ENCODE measurements at places on chromosomes 2 and 18. TPM values are rescaled to one million over a fixed set of nuclear protein-coding genes. Genes with fewer than 3 reads are reported as not detected.

ANKRD30B gene
- not detected for total RNA-seq

CNDP1 gene
- total RNA-seq, result 0.16 TPM

ATL2 gene
- 50.0 TPM for total RNA-seq

CCDC148 gene
- total RNA-seq, result not detected

REG3G gene
- total RNA-seq, result not detected

CREB1 gene
- total RNA-seq, result 100 TPM

BOK gene
- total RNA-seq, result not detected

- H3K27ac ChIP-seq, result no peak overlapping the region
- H3K27me3 ChIP-seq, result no peaks in the 10 kb centered on the region
- no peak overlapping the region for H3K4me3 ChIP-seq
- no peaks in the 10 kb centered on the region for H3K4me1 ChIP-seq
- no peak for DNase-seq
Observed at GRCh38 chr18:27164905-27165304, 20.2 kb downstream of the CHST9 start.

- H3K27me3 ChIP-seq, result no peaks in the 10 kb centered on the region
- no peak for DNase-seq
- H3K36me3 ChIP-seq, result no peaks in the 10 kb centered on the region
- H3K4me3 ChIP-seq, result no peak overlapping the region
- peaks cover 3% of the 10 kb centered on the region for H3K4me1 ChIP-seq
- H3K27ac ChIP-seq, result no peak overlapping the region
Observed at GRCh38 chr2:190714958-190715357, 66.1 kb downstream of the NAB1 start.

- H3K27ac ChIP-seq, result peak overlapping the region; percentile 93
- H3K4me3 ChIP-seq, result peak overlapping the region; percentile 72
- no peaks in the 10 kb centered on the region for H3K27me3 ChIP-seq
- H3K36me3 ChIP-seq, result peaks cover 21% of the 10 kb centered on the region
- H3K4me1 ChIP-seq, result peaks cover 99% of the 10 kb centered on the region
- peak; percentile 35 for DNase-seq
Observed at GRCh38 chr2:127080226-127080937, 26.6 kb downstream of the BIN1 start.

GRCh38 chr18:612156-612555 is 15.4 kb downstream of the CLUL1 start:
- DNase-seq, result no peak
- no peaks in the 10 kb centered on the region for H3K36me3 ChIP-seq
- H3K27ac ChIP-seq, result no peak overlapping the region
- H3K4me1 ChIP-seq, result no peaks in the 10 kb centered on the region
- no peak overlapping the region for H3K4me3 ChIP-seq
- peaks cover 2% of the 10 kb centered on the region for H3K27me3 ChIP-seq

Data from T-cell (primary cell).